GM12891 (cell line): ENCODE measurements at places on chromosomes 5 and 9.

- no peak for DNase-seq
Observed at GRCh38 chr5:158797498-158797845, 302.2 kb downstream of the EBF1 start.

GRCh38 chr5:21397693-21398092 lies 1409.7 kb upstream of the CDH18 start:
- no peak for DNase-seq

DNA sequence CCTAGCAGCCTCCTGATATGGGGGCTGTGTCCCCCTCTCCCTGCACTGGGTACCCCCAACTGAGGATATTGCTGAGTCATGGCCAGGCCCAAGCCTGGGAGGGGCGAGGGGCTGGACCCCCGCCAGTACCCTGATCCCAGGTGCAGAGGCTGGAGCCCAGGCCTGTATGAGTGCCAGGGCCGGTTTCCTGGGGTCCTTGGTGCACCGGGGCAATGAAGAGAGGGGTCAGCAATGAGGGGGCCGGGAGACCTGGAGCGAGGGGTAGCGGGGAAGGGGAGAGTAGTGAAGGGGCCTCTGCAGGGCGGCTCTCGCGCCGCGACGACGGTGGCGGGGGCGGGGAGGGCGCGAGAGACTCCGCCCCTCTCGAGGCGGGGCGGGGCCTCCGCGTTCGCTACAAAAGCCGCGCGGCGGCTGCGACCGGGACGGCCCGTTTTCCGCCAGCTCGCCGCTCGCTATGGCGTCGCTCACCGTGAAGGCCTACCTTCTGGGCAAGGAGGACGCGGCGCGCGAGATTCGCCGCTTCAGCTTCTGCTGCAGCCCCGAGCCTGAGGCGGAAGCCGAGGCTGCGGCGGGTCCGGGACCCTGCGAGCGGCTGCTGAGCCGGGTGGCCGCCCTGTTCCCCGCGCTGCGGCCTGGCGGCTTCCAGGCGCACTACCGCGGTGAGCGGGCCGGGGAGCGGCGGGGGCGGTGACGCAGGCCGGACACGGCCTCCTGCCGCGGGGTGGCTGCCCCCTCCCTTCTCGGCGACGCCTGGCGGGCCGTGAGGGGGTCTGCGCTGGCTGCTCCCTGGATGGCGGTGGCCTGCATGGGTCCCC lies at the start of gene SQSTM1:
SQSTM1 (plus strand) TSS at position 423 of the 815 bp plus-strand sequence; CDS start at position 455, 32 bp downstream.
- peak; percentile 86 for DNase-seq

DNA sequence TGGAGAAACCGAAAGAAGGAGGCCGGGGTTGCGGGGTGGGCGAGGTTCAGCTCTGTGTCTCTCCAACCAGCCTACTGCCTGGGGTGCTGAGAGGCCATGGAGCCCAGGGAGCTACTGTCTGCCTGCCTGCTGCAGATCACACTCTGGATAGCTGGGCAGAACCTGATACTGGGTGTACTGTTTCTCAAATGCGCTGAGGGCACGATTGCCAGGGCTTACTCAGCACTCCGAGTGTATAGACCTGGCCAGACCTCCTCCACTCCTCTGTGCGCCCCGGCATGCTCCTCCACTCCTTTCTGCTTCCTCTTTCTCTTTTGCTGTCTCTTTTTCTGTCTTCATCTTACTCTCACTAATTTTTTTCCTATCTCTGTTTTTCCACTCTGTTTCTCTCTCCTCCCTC lies 215.1 kb downstream of the PAPPA start:
- DNase-seq = no peak

- DNase-seq = no peak
Observed at GRCh38 chr5:31962351-31962751, 211.8 kb downstream of the GOLPH3 start.

GRCh38 chr9:113658545-113658895 lies 195.0 kb downstream of the RGS3 start:
- DNase-seq = no peak

GRCh38 chr5:22611327-22611726 lies 241.8 kb downstream of the CDH12 start:
- no peak for DNase-seq

- no peak for DNase-seq
Observed at GRCh38 chr9:20732118-20732517, 48.1 kb downstream of the FOCAD start.

DNA sequence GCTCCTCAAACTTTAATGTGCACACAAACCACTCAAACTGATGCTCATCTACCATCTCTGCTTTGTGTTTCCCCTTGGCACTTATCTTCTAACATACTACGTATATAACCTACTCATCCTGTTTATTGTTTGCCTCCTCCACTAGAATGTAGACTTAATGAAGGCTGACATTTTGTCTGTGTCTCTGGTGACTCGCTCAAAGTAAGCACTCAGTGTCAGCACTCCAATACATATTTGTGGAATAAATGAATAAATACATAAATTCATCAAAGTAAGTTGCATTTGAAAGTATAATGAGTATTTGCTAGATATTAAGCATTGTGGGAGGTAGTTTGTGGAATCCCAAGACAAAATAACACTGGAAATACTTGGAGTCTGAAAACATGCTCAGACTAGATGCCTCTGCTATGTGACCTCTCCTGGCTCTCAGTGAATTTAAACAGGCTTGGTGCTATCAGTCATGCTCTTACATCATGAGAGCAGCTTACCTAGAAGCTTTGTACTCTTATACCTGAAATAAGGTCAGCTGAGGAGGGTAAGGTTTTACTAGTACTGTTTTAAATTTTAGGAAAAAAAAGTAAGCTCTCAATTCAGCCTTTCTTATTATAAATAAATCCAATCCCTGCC lies 37.0 kb upstream of the RANBP6 start:
- DNase-seq = no peak

- no peak for DNase-seq
Observed at GRCh38 chr5:166493612-166494011, 1797.8 kb upstream of the WWC1 start.

GRCh38 chr9:70510157-70510770 lies 95.8 kb upstream of the KLF9 start:
- no peak for DNase-seq

GRCh38 chr9:27626244-27627187 lies 53.2 kb upstream of the C9orf72 start:
- no peak for DNase-seq

DNA sequence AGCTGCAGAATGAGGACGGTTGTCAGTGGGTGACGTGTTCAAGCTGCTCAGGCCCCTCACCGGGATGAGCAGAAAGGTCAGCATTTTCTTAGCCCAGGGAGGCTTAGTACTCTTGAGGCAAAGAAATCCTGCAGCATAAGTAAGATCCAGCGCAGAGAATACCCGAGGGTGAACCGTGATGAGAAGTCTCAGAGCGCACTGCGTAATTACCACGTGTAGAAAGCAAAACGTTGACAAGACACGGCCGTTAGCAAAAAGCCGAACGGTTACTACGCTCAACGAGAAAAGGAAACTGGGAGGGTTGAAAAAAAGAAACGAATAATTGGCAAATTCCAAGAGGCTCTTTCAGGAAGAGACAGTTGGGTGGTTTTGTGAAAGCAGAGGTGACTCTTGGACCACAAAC lies 104.0 kb downstream of the COL23A1 start:
- DNase-seq = no peak

GRCh38 chr5:115847290-115847689 lies 5.6 kb downstream of the AP3S1 start:
- DNase-seq = no peak

DNA sequence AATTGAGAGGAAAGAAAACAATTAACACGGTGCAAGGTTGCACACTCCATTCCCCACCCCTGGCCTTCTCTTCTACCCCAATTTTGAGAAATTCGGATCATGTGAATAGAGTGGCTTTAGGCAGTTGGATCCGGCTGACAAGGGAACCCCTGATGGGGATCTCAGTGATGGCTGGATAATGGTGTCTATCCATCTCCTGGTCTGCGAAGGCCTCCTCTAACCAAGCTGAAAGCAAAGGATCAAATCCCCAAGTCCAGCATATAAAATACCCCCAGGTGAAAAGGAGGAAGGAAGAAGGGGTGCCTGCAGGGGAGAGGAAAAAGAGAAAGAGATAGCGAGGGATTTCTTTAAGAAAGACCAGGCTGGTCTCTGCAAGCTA lies 16.0 kb downstream of the NR2F1 start:
- no peak for DNase-seq
